Lung (tissue), 17 donors: ENCODE measurements at places on chromosomes 11 and 22. TPM values are rescaled to one million over a fixed set of nuclear protein-coding genes. Genes with fewer than 3 reads are reported as not detected.

- DNase-seq = peak; percentile 66
These were observed 976.3 kb upstream of the FAT3 start for GRCh38 chr11:91248199-91248807.

- DNase-seq = no peak
These were observed 10.7 kb upstream of the ARL14EP start for GRCh38 chr11:30312243-30312642.

- DNase-seq = no peak
These were observed 81.6 kb downstream of the FLI1 start for GRCh38 chr11:128775468-128775867.

The C11orf86 gene
- total RNA-seq = not detected

The VSIG2 gene
- total RNA-seq = 20.9 TPM
